Naive B cell (primary cell): ENCODE measurements at places on chromosomes 2 and 18. TPM values are rescaled to one million over a fixed set of nuclear protein-coding genes. Genes with fewer than 3 reads are reported as not detected.

Gene CNGA3
- not detected for polyA plus RNA-seq

Gene SERPINB13
- polyA plus RNA-seq: not detected

Gene HOXD3
- polyA plus RNA-seq: not detected

Gene PDE6D
- polyA plus RNA-seq: 75.4 TPM

Gene DHX57
- 10.5 TPM for polyA plus RNA-seq

Gene CRYGC
- not detected for polyA plus RNA-seq
